Smooth muscle cell of bladder (primary cell): ENCODE measurements at places on chromosomes 11 and 22. TPM values are rescaled to one million over a fixed set of nuclear protein-coding genes. Genes with fewer than 3 reads are reported as not detected.

The FAM180B gene
- total RNA-seq: 0.09 TPM in 1 of 2 replicates, not detected in the other

The C11orf65 gene
- 0.83 and 1.3 TPM in 2 replicates for total RNA-seq

The MPZL3 gene
- total RNA-seq: 0.28 TPM in 2 replicates

The RGL4 gene
- not detected in 2 replicates for total RNA-seq

The FGF4 gene
- not detected in 2 replicates for total RNA-seq

The IFITM10 gene
- total RNA-seq: 0.28 and 0.65 TPM in 2 replicates

The PHETA2 gene
- total RNA-seq: 15.8 and 21.5 TPM in 2 replicates

The FOSL1 gene
- 2.6 and 4.4 TPM in 2 replicates for total RNA-seq

The ADAMTS8 gene
- total RNA-seq: 0.28 and 1.7 TPM in 2 replicates

The UBQLNL gene
- total RNA-seq: 0.14 and 0.18 TPM in 2 replicates

The TRPC6 gene
- 0.09 and 0.28 TPM in 2 replicates for total RNA-seq

The CALCA gene
- not detected in 2 replicates for total RNA-seq

The MUC5B gene
- total RNA-seq: not detected in 2 replicates

The ST14 gene
- total RNA-seq: under 0.01 and 0.14 TPM in 2 replicates

The SPDYC gene
- total RNA-seq: not detected in 2 replicates

The INS gene
- total RNA-seq: not detected in 2 replicates

The TMEM138 gene
- 14.8 and 19.7 TPM in 2 replicates for total RNA-seq

The EXPH5 gene
- 0.09 and 1.00 TPM in 2 replicates for total RNA-seq

The ETS1 gene
- total RNA-seq: 18.8 and 26.7 TPM in 2 replicates

The CCDC15 gene
- 0.65 and 0.71 TPM in 2 replicates for total RNA-seq

The CARD18 gene
- not detected in 2 replicates for total RNA-seq

The APOL3 gene
- total RNA-seq: 13.5 and 14.0 TPM in 2 replicates

The BCO2 gene
- total RNA-seq: 7.5 and 11.9 TPM in 2 replicates

The KRTAP5-8 gene
- total RNA-seq: not detected in 2 replicates

The DGCR6 gene
- 0.71 and 1.3 TPM in 2 replicates for total RNA-seq

The CHRM1 gene
- total RNA-seq: not detected in 2 replicates

The DTX4 gene
- total RNA-seq: 3.6 and 6.3 TPM in 2 replicates
